ENCODE measurements at places on chromosomes 12 and 14.

DNA sequence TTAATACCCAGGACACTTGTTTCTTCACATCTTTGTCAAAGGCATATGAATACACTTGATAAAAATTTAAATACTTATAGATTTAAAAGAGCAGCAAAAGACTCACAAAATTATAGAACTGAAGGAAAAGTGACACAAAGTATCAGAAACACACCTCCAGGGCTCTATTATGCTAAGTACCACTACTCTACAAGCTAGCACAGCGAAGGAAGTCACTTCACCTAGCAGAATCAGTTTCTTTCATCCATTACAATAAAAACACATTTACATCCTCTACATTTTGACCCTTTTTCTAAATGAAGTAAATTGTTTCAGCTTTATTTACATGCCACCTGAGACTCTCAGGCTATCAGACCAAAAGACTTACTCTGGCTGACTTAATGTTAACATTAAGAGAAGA is 26.6 kb upstream of the PTPRB start:
- ATAC-seq = no peak

DNA sequence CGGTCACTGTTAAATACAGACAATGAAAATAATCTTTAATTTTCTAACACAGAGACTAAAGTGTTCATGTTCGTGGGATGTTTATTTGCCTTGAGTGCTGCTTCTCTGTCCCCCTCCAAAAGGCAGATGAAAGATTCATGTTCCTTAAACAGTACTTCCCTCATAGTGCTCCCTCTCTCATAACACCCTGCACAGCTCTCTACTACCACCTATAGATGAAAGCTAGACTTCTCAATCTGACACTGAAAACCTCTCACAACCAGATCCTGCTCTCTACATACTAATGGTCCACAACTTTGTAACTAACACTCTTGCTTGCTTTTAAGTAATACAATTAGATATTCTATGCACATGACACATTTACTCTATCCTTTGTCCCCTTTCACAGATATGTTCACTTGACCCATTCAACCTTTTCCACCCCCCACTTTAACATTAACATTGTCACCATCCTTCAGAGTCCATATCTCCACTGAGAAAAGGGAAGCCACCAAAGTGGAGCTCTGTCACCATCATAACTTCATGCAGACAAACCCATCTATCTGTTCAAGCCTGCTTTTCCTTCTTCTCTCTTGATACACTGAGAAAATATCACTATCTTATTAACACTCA is 266.4 kb upstream of the USP15 start:
- no peak for ATAC-seq

GRCh38 chr12:117009759-117010158 is 89.5 kb downstream of the TESC start:
- ATAC-seq = no peak

- ATAC-seq = no peak
Measured at GRCh38 chr14:100399052-100399849, 76.1 kb downstream of the SLC25A47 start.

DNA sequence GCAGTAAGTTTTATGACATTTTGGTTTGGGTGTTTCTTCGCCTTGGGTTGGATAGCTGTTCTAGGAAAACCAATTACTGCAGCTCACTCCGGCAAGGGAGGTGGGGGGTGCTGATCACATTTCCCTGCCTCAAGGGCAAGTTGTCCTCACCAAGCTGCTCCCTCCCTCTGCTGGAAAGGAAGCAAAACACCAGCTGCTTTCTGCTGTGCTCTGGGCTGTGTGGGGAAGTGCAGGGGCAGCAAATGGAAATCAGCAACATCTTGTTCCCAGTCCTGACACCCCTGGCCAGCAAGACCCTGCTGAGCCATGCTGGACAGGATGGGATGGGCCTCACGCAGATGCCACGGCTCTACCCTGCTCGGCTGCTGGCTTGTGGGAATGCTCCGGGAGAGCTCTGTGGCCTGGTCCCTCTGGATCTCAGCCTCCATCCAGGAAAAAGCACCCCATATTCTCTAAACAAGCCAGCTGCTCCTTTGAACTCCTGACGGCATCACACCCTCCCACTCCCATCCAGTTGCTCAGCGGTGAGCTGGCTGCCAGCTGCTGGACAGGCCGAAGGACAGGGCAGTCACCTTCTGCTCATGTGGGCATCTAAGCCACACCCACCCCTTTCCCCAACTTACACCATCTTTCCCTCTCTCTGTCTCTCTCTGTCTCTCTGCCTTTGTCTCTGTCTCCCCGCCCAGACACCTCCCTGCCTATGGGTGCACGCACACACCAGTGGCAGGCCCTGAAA is 52.4 kb upstream of the EIF5 start:
- ATAC-seq = no peak

GRCh38 chr12:57240066-57240921 is 10.7 kb downstream of the STAC3 start:
- peak; percentile 45 for ATAC-seq

GRCh38 chr14:87407344-87407743 is 585.6 kb downstream of the GALC start:
- no peak for ATAC-seq

DNA sequence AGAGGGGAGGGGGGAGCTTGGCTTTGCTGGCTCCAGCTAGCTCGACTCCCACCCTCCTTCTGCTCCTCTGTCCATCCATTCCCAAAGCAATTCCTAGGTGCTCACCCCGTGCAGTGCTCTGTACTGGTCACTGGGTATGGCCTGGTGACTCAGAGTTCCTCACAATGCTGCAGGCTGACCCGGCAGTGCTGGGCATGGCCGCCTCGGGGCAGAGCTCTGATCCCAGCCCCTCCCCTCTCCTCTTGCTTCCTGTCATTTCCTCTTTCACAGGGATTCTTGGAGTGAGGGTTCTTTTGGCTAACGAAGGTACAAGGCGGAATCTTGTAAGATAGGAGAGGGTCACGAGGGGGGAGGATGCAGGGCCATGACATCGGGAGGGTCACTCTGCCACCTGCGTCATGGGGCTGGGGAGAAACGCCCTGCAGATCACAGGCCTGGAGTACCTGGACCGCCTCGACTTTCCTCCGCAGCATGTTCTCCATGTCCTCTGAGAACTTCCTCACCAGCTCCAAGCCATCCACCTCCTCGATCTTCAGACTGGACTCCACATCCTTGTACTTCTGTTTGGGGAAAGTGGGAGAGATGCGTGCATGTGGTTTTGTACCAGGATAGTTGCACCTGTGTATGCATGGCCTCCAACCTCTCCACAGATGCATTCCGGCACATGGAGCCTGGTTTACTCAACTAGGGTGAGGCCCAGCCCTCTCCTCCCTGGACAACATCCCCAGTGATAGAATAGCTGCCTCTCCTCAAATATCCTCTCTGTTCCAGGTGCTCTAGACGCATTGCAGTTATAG is 5.7 kb downstream of the CACNA2D4 start:
- ATAC-seq = no peak

GRCh38 chr14:31993521-31993951 is 83.6 kb upstream of the ARHGAP5 start:
- no peak for ATAC-seq

- ATAC-seq = no peak
Measured at GRCh38 chr14:92830902-92831301, 36.8 kb downstream of the GOLGA5 start.

GRCh38 chr12:53289891-53290290 is 5.5 kb upstream of the PFDN5 start:
- ATAC-seq = no peak

GRCh38 chr12:67501362-67501761 is 147.2 kb upstream of the DYRK2 start:
- no peak for ATAC-seq

DNA sequence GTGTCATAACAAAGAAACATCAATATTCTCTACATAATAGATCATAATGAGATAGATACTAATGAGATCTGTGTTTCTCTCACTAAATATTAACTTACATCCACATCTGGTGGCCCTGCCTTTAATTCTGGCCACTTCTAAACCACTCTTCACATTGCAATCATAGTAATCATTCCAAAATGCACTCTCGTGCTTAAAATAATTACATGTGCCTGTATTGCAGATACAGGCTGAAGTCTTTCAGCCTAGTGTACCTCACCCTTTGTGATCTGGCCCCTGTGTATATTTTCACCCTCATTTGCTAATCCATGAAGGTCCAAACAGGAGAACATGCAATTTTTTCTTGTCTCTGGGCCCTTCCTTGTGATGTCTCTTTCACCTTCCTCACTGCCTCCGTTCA is 108.0 kb downstream of the LIN7A start:
- no peak for ATAC-seq

DNA sequence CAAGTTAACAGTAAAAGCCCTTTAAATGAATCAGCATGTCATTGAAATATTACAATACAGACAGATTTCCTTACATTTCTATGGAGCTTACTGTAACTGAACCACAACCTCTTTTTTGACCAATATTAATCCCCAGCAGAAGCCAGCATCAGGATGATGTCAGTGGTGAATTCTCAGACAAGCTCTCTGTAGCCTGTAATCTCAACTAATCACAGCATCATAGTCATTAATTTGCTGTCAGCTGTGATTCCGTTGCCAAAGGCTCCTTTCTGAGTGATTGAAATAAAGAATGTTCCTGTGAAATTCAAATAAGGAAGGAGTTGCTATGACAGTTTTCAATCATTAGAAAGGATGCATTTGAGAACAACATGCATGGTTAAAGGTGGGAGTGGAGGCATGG is 323.1 kb downstream of the PDZRN4 start:
- ATAC-seq = no peak

- no peak for ATAC-seq
Measured at GRCh38 chr14:105144666-105145380, 23.8 kb downstream of the JAG2 start.

DNA sequence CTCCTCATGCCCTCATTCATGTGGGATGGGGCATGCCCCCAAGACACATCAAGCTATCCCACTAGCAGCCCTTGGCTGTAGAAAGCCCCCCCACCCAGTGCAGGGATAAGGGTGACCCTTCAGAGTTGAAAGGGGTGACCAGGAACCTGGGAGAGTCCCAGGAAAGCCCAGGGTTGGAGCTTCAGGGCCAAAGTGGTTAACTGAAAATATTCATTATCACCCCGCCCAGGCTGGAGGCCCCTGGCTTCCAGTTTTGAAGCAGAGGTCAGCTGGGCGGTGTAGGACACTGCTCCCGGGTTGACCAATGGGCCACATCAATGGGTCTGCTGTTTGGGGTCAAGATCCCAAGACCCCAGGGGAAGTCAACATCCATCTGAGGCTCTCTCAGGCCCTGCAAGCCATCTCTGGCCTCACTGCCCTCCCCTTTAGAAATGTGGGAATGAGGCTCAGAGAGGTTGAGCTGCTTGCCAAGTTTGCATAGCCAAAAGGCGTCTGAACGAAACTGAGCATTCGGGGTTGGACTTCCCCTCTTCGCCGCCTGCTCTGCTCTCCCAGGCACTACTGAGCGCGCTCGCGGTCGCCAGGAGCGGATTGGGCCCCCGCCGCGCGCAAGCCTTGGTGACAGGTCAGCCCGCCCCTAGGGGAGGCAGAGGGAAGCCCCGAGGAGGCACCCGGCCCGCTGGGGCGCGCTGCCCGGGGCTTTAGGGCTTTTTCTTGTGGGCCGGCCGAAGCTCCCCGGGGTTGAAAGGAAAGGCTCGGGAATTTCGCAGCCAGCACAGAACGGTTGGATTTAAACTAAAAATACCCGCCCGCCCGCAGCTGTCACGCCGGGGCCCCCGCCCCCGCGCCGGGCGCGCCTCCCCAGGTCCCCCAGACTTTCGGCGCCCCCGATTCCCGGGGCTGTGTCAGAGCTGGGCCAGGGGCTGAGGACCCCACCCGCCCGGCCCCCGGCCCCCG is 576 bp downstream of the SYNE3 start:
- ATAC-seq = peak; percentile 89

DNA sequence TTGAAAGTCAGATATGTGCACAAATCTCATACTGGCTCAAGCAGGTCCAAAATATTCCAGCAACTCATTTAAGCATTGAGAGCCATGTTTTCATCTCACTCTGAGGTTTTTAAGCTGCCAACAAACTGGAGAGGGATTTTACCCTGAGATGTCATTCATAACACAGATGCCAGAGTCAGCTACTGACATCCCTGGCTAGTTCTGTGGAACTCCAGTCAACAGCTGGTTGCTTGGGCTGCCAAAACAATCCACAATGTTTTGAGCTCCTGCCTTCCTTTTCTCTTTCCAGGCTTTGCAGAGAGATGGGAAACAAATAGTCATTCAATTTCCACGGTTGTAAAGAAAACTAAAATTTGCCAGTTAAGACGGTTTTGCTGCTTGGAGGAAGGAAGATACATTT is 621.2 kb upstream of the FBXO33 start:
- no peak for ATAC-seq

DNA sequence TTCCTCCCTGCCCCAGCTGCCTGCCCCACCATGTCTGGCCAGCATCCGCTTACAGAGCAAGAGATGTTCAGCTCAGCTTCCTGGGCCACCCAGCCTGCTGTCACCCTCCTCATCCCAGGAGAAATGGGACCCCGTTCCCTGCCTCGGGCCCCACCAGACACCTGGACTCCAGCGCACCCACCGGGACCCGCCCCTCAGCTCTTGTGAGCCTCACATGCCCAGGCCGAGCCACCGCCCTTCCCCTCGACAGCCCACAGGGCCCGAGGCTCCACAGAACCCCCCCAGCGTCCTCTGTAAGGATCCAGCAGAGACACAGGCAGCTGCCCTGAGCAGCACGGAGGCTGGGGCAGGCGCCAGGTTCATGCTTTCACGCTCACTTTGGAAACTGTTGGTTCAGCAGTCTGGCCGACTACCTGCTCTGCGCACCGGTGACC is 18.4 kb upstream of the C14orf180 start:
- ATAC-seq = no peak

GRCh38 chr12:42728770-42729534 is 139.4 kb upstream of the PRICKLE1 start:
- no peak for ATAC-seq

GRCh38 chr12:75781532-75782046 is 250.0 kb downstream of the PHLDA1 start:
- ATAC-seq = peak; percentile 97

- peak; percentile 57 for ATAC-seq
Measured at GRCh38 chr12:6632026-6632983, 3.5 kb downstream of the LPAR5 start.

DNA sequence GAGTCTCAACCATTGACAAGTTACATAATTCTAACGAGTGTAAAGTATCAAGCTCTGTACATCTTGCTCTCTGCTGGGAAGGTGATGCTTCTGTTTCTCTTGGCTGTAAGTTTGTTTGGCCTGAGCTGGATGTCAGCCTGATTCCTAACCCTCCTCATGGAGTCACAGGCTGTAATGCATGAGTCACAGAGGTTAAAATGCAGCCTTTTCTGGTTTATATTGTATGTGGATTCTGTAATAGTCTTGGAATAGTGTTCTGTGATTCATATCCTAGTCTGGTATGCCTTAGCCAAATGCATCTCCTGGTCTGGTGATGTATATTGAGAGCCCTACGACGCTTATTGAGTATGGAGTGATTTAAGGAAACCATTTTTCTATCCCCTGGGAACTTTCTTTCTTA is 104.5 kb upstream of the FRMD6 start:
- ATAC-seq = no peak
